Mesendoderm (in vitro differentiated cells): ENCODE measurements at places on chromosomes 12 and 14.

DNA sequence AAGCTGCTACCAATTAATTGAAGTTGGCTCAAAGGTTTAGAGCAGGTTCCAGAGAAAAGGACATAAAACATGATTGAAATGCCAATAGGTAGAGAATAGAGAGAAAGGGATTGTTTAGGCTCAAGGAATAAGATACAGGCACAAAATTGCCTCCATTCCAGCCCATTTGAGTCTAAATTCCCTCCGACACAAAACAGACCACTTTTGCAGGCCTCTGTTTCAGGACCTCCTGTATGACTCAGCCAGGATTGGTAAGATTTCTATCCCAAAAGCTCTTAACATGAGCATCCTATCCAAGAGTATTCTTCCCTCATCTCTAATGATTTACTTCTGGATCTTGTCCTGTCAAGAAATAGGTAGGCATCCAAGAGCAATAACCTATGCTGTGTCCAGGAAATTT is 123.5 kb downstream of the STAB2 start:
- H3K27ac ChIP-seq, result no peak overlapping the region
- no peaks in the 10 kb centered on the region for H3K27me3 ChIP-seq
- no peak overlapping the region for H3K4me3 ChIP-seq
- no peaks in the 10 kb centered on the region for H3K36me3 ChIP-seq
- DNase-seq, result no peak
- no peaks in the 10 kb centered on the region for H3K4me1 ChIP-seq

DNA sequence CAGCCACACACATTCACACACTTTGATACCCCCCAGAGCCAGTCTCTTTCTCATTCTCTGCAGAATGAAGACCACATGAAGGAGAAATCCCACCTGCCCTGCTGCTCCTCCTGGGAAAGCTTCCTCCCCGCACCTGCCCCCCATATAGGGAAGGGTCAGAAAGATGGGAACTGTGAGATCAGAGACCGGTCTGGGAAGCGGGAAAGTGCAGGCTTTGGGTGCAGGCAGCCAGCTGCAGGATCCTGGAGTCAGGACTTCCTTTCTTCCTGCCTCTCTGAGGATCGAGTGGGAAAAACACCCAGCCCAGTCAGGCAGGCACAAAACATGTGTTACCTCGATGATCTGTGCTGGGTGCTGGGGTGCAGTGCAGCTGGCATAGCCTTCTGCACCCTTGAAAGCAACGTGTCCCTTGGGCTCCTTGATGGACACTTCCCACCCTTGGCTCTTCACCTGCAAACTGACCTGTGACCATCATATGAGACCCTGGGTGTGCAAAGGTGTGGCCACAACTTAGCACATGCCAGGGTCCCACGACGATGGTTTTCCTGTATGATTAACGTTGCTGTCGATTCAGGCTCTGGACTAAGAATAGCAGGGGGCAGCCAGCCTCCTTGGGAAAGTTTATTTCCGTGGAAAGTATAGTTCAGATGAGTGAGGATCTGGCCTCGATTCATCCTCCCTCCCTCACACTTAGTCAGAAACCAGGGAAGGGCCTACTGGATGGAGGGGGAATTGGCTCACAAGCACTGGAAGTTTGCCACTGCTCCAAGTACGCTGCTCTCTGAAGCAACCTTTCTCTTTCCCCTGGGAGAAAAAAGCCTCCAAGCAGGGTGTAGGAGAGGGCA is 105.4 kb upstream of the MED13L start:
- no peak overlapping the region for H3K4me3 ChIP-seq
- H3K4me1 ChIP-seq, result peaks cover 9% of the 10 kb centered on the region
- H3K27me3 ChIP-seq, result no peaks in the 10 kb centered on the region
- H3K36me3 ChIP-seq, result no peaks in the 10 kb centered on the region
- peak; percentile 60 for DNase-seq
- H3K27ac ChIP-seq, result peak overlapping the region; percentile 30

DNA sequence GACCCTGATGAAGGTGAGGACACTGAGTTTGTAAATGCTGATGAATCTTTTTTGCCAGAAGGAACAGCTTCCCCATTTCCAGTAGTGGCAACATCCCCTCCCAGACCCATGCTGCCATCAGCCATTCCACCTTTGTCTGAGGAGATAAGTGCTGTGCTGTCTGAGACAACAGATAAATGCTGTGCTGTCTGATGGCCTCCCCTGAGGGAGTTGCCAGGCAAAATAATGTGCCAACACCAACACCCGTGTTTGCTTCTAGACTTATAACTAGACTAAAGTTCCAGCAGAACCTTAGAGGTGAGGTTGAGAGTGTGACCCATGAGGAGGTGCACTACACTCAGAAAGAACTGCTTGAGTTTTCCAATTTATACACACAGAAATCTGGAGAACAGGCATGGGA is 349.5 kb downstream of the C12orf75 start:
- no peak overlapping the region for H3K27ac ChIP-seq
- H3K27me3 ChIP-seq, result no peaks in the 10 kb centered on the region
- H3K4me3 ChIP-seq, result no peak overlapping the region
- H3K36me3 ChIP-seq, result no peaks in the 10 kb centered on the region
- H3K4me1 ChIP-seq, result no peaks in the 10 kb centered on the region

- no peak overlapping the region for H3K27ac ChIP-seq
- no peaks in the 10 kb centered on the region for H3K36me3 ChIP-seq
- no peak for DNase-seq
- H3K4me1 ChIP-seq, result no peaks in the 10 kb centered on the region
- no peaks in the 10 kb centered on the region for H3K27me3 ChIP-seq
Observed at GRCh38 chr14:65840118-65840751, 427.7 kb downstream of the FUT8 start.

GRCh38 chr12:57179331-57180086 is 32.1 kb upstream of the LRP1-AS start:
- H3K27me3 ChIP-seq, result no peaks in the 10 kb centered on the region
- H3K36me3 ChIP-seq, result peaks cover 33% of the 10 kb centered on the region
- DNase-seq, result no peak
- H3K27ac ChIP-seq, result no peak overlapping the region
- H3K4me1 ChIP-seq, result peaks cover 3% of the 10 kb centered on the region

DNA sequence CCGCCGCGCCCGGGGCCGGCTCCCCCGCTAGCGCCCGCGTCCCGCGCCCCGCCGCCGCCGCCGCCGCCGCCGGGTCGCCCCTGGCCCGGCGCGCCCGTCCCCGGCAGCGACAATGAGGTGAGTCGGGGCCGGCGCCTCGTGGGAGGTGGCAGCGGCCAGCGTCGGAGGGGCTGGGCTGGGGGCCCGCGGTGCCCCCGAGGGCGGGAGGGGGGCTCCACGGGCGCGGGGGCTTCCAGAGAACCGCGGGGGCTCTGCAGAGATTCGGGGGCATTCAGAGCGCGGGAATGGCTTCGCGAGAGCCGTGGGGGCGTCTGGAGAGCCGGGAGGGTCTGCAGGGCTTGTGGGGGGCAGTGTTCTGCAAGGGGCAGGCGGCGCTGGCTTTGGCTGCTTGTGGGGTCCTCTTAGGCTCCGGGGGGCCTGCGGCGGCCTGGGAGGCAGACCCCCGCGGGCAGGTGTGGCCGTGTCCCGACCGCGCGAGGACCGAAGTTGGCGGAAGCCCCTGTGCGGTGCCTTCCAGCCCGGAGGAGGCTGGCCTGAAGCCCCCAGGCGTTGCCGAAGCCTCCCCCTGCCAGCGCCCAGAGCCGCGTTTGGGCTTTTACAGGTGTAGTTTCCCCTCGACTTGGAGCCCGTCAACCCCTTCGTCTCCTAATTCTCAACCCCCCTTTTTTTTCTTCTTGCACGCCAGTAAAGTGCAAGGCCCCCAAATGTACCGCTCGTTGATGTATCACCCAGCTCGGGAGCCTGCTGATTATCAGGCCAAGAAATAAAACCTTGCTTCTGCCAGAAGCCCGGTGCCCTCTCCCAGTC is 93.1 kb upstream of the EVL start:
- no peaks in the 10 kb centered on the region for H3K27me3 ChIP-seq
- no peak for DNase-seq
- H3K4me3 ChIP-seq, result peak overlapping the region; percentile 67

DNA sequence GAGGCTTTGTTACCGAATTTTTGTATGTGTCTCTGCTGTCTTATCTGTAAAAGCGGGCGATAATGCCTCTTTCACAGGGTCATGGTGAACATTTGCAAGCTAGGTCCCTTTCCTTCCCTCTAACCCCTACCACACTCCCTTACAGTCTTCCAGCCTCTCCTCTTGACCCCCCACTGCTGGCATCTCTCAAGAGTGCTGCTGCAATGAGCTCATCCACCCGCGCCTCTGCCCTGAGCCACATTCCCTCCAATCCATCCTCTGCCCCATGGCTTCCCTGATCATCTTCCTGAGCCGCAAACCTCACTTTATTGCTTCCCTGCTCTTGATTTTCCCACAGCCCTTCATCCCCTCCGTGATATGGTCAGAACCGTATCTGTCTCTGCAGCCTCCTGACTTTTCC is 343.6 kb downstream of the BCL11B start:
- no peaks in the 10 kb centered on the region for H3K4me1 ChIP-seq
- no peak overlapping the region for H3K4me3 ChIP-seq
- no peaks in the 10 kb centered on the region for H3K27me3 ChIP-seq
- H3K36me3 ChIP-seq, result no peaks in the 10 kb centered on the region
- DNase-seq, result peak; percentile 72

DNA sequence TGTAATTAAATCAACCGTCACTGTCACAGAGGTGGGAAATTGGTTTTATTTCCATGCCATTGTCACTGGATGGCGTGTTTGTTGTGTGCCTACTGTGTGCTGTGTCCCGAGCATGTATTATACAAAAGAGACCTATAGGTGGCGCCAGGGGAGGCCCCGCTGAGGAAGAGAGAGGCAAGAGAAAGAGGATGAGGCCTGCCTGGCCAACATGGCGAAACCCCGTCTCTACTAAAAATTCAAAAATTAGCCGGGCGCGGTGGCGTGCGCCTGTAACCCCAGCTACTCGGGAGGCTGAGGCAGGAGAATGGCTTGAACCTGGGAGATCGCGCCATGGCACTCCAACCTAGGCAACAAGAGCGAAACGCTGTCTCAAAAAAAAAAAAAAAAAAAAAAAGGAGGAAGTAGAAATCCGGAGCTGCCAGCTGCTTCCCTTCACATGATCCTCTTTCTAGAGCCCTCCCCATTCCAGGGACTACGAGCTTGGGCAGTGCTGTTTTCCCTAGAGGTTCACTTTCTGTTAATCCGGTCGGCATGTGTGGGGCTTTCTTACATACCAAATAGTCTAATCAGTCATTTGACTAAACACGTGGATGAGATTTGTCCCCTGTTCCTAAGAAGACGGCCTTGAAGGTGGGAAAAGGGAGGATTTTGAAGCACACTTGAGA is 6.4 kb upstream of the CCDC175 start:
- no peak overlapping the region for H3K27ac ChIP-seq
- no peaks in the 10 kb centered on the region for H3K4me1 ChIP-seq
- no peaks in the 10 kb centered on the region for H3K36me3 ChIP-seq
- no peaks in the 10 kb centered on the region for H3K27me3 ChIP-seq

GRCh38 chr14:26735811-26736210 is 138.0 kb upstream of the NOVA1 start:
- H3K27ac ChIP-seq, result no peak overlapping the region
- H3K36me3 ChIP-seq, result no peaks in the 10 kb centered on the region
- H3K27me3 ChIP-seq, result no peaks in the 10 kb centered on the region
- DNase-seq, result no peak
- no peaks in the 10 kb centered on the region for H3K4me1 ChIP-seq

DNA sequence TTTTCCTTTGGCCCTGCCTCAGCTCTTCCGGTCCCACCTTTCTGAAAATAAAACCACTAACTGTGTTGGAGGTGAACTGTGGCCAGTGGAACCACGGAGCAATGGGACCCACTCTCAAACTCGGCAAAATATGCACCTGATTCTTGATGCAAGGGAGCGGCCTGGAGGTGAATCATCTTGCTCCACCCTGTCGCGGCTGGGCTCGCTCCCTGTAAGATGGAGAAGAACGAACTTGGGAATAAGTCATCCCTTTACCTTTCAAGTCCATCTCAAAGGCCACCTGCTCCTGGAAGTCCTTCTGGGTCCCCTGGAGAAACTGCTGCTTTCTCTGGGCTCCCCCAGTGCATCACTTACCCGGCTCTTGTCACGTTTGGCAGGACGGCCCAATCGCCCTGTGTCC is 309.9 kb downstream of the BCL11B start:
- H3K36me3 ChIP-seq, result no peaks in the 10 kb centered on the region
- no peak for DNase-seq
- no peak overlapping the region for H3K27ac ChIP-seq
- no peak overlapping the region for H3K4me3 ChIP-seq

DNA sequence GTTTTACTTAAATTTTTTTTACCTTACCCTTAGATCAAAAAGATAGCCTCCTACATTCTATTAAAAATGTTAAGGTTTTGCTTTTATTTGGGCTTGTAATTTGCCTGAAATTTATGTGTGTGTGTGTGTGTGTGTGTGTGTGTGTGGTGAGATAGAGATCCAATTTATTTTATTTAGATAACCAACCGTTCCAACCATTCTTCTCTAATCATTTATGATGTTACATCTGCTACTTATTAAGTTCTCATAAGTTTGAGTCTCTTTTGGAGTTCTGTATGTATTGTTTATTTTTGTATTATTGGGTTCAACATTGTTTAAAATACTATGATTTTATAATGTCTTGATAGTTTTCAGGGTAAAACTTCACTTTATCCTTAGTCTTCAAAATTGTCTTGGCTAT is 70.6 kb upstream of the PAWR start:
- H3K4me1 ChIP-seq, result no peaks in the 10 kb centered on the region
- no peak overlapping the region for H3K4me3 ChIP-seq
- H3K36me3 ChIP-seq, result no peaks in the 10 kb centered on the region
- no peak overlapping the region for H3K27ac ChIP-seq
- no peak for DNase-seq
- H3K27me3 ChIP-seq, result no peaks in the 10 kb centered on the region

GRCh38 chr12:75641031-75641780 is 129.8 kb upstream of the KRR1 start:
- H3K4me1 ChIP-seq, result no peaks in the 10 kb centered on the region
- no peaks in the 10 kb centered on the region for H3K27me3 ChIP-seq
- no peak overlapping the region for H3K4me3 ChIP-seq
- no peak overlapping the region for H3K27ac ChIP-seq

DNA sequence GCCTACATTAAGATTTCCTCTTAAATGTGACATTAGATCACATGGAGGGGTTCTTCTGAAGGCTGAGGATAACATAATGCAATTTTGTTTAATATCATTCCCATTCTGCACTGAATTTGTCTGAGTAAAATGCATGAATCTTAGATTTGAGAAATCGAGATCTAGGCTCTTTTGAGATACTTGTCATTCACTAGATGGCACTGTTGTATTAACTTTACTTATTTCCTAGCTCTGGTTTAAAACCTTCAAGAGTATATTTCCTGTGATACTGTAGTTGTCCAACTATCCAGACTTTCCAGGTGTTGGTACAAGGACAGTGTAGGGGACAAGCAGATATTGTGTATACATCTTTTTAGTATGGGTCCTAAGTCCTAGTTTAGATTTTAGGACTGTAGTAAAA is 91.7 kb upstream of the SEL1L start:
- H3K36me3 ChIP-seq, result no peaks in the 10 kb centered on the region
- peak; percentile 44 for DNase-seq
- no peaks in the 10 kb centered on the region for H3K4me1 ChIP-seq
- H3K4me3 ChIP-seq, result no peak overlapping the region
- H3K27ac ChIP-seq, result no peak overlapping the region

GRCh38 chr14:93880021-93880820 is 46.9 kb upstream of the FAM181A start:
- no peaks in the 10 kb centered on the region for H3K27me3 ChIP-seq
- no peak overlapping the region for H3K4me3 ChIP-seq
- DNase-seq, result peak; percentile 34
- H3K36me3 ChIP-seq, result no peaks in the 10 kb centered on the region
- no peak overlapping the region for H3K27ac ChIP-seq
